ENCODE measurements at places on chromosomes 16 and 17.

- peak; percentile 59 for DNase-seq
These were observed 59.5 kb upstream of the GSE1 start for GRCh38 chr16:85553436-85554113.

DNA sequence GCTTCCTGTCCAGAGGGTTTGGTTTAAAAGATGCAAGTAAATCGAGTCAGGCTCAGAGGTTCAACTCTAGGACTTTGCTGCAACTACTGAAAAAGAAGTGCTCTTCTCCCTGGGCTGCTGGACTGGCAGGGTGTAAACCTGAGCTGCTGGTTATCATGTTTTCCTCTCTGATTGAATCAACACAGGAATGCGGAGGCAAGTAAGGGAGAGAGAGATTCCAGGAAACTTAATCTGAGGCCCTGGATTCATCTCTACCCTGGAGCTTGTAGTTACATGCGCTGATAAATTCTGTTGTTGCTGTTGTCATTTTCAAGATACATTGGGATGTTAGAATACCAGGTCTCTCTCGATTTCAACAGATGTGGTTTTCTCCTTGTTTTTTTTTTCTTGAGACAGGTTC is 8.2 kb upstream of the HS3ST3A1 start:
- no peak for DNase-seq

GRCh38 chr16:4454623-4455022 is 19.8 kb downstream of the NMRAL1 start:
- DNase-seq: no peak

DNA sequence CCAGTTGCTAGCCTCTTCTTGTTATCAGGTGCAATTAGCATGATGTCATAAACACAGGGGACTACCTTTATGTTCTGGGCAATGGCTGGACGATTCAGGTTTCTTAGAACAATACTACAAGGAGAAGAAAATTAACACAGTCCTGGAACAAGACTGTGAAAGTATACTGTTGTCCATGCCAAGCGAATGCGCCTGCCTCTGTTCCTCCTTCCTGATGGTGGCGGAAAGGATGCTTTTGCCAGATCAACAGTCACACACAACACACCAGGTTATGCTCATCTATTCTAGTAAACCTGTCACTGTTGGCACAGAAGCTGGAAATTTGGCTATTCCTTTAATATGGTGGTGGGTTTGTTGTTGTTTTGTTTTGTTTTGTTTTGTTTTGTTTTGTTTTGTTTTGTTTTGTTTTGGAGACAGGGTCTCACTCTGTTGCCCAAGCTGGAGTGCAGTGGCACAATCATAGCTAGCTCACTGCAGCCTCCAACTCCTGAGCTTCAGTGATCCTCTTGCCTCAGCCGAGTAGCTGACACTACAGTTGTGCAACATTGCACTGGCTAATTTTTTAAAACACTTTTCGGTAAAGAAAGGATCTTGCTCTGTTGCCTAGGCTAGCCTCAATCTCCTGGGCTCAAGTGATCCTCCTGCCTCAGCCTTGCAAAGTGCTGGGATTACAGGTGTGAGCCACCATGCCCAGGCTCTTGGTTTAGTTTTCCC is 3.1 kb upstream of the CD300LD start:
- no peak for DNase-seq

DNA sequence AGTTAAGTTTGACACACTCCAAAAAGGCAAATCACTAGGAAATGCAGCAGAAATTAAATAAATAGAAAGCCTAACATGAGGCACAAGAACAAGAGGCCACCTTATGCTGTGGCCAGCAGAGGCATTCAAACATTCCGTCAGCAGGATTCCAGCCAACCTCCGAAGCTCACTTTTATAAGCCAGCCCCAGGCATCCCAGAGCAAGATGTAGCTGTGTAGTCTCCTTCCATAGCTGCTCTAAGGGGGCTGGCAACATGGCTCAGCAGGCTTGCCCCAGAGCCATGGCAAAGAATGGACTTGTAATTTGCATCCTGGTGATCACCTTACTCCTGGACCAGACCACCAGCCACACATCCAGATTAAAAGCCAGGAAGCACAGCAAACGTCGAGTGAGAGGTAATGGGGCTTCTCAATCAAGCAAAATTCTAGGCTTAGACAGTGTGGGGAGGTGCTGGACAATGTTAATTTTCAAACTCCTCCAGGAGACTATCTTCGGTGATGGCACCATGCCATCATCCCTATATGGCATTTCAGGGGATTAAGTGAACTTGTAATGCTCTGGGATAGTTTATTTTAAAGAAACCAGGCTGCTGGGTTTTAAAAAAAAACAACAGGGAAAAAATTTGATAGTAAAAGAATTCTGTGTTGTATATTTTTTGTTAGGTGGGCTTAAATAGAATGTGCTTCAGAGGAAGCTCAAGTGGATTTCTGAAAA is at the start of gene CLEC3A:
Gene CLEC3A (plus strand): TSS at position 202 of the 714 bp plus-strand sequence. CDS start 79 bp downstream, at position 281.
- no peak for DNase-seq

- no peak for DNase-seq
These were observed 19.2 kb downstream of the GJD3 start for GRCh38 chr17:40345161-40345993.

- DNase-seq: no peak
These were observed 814 bp upstream of the RUNDC3A start for GRCh38 chr17:44307387-44308186.

DNA sequence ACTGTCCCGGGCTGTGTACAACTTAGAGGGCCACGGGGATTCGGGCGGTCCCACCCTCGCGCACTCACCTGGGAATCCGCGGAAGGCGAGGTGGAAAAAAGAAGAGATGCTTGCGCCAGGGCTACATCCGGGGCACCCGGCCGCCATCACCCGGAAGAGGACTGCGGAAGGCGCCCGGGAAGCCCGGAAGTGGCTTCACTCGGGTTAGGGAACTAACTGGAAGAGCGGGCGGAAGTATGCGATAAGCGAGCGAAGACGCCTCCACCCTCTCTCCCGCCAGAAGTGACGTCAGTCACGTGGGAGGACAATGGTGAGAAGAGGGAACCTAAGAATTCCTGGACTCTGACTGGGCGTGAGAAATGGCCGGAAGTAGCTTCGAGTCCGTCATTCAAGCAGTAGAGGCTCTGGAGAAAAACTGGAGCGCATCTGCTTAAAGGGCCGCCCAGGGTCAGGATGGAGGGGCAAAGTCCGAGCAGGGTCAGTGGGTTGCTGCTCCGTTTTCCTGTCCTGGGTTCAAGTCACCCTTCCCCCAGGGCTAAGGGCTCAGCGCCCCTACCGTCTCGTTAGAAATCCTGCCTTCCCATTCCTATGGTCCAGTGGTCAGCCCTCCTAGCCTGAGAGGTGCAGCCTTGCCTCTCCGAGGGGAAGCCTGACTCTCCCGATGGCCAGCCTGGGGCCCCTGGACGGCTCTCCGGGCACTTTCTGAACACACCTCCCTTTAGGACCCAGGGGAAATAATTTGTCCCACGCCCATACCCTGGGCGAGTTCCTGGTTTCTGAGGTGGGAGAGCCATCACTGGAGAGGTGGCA is at the start of gene CD2BP2:
Gene CD2BP2 (minus strand): TSS at position 165 of the 810 bp plus-strand sequence. CDS start 627 bp downstream, outside the sequence.
- DNase-seq: peak; percentile 91

DNA sequence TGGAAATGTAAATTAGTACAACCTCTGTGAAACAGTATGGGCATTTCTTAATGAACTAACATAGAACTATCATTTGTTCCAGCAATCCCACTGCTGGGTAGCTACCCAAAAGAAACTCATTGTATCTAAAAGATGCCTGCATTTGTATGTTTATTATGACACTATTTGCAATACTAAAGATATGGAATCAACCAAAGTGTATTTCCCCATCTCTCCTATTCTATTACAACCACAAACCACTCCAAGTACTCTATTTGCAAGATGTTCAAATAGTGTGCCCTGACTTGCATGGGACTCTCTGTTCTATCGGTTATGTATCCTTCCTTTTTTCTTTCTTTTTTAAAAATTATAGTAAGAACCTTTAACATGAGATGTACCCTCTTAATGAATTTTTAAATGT is 845.2 kb downstream of the CDH11 start:
- DNase-seq: no peak

DNA sequence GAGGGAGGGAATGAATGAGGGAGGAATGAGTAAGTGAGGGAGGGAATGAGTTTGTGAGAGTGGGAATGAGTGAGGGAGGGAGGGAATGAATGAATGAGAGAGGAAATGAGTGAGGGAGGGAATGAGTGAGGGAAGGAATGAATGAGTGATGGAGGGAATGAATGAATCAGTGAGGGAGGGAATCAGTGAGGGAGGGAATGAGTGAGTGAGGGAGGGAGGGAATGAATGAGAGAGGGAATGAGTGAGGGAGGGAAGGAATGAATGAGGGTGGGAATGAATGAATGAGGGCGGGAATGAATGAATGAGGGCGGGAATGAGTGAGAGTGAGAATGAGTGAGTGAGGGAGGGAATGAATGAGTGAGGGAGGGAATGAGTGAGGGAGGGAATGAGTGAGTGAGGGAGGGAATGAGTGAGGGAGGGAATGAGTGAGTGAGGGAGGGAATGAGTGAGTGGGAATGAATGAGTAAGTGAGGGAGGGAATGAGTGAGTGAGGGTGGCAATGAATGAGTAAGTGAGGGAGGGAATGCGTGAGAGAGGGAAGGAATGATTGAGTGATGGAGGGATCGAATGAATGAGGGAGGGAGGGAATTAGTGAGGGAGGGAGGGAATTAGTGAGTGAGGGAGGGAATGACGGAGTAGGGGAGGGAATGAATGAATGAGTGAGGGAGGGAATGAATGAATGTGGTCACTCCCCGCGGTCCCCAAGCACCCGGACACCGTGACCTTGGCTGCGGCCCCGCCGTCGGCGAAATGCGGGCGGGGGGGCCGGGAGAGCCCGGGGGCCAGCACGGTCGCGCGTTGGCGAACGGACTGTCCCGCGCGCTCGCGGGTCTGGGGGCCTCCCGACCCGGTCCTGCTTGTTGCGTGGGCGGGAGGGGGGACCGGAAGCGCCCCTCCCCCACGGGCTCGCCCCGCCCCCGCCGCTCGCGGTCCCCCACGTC is 1.1 kb upstream of the UBE2I start:
- DNase-seq: peak; percentile 65

GRCh38 chr16:74094514-74094913 is 202.1 kb upstream of the PSMD7 start:
- no peak for DNase-seq

DNA sequence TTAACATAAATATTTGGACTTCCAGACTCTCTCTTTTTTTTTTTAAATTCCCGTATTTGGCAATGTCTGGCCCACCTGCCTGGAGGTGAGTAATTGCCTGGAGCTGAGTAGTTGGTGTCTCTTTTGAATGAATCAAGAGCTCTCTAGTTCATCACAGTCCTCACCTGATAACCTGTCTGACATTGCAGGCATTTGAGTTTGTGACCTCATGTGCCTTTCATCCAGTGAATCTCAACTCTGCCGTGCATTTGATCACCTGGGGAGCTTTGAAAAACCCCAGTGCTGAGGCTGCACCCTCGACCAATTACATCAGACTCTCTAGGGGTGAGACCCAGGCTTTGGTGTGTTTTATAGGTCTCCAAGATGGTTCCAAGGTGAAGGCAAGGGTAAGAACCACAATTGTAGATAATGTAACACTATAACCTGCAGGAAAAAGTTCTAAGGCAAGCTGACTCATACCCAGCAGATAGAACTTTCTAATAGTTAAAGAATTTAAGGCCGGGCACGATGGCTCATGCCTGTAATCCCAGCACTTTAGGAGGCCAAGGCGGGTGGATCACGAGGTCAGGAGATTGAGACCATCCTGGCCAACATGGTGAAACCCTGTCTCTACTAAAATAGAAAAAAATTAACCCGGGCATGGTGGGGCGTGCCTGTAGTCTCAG is 24.5 kb upstream of the HS3ST2 start:
- no peak for DNase-seq

DNA sequence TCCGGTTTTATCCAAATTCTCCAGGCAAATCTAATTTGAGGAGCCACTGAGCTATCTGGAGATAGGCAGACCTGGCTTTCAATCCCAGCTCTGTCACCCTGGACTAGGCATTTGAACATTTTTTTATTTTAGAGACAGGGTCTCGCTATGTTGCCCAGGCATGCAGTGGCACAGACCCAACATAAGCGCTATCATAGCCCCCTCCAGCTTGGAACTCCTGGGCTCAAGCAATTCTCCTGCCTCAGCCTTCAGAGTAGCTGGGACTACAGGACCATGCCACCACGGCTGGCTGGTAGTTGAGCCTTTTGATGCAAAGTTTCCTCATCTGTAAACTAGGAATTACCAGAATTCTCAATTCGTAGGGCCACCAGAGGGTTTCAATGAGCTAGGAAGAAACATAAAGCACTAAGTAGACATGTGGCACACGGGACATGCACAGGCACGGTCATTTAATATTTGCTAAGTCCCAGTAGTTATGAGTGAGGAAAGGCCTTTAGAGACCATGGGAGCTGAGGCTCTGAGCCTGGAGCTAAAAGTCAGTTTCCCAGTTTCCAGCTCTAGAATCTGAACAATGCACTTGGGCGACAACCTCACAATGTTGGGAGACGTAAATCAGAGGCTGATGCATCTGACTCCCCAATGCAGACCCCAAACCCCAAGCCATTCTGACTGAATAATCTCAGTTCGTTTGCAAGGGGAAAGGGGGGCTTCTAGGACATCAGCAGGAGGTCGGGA is 1.1 kb downstream of the ELOB start:
- DNase-seq: no peak

GRCh38 chr17:17028059-17028877 is 14.0 kb upstream of the MPRIP start:
- DNase-seq: no peak

DNA sequence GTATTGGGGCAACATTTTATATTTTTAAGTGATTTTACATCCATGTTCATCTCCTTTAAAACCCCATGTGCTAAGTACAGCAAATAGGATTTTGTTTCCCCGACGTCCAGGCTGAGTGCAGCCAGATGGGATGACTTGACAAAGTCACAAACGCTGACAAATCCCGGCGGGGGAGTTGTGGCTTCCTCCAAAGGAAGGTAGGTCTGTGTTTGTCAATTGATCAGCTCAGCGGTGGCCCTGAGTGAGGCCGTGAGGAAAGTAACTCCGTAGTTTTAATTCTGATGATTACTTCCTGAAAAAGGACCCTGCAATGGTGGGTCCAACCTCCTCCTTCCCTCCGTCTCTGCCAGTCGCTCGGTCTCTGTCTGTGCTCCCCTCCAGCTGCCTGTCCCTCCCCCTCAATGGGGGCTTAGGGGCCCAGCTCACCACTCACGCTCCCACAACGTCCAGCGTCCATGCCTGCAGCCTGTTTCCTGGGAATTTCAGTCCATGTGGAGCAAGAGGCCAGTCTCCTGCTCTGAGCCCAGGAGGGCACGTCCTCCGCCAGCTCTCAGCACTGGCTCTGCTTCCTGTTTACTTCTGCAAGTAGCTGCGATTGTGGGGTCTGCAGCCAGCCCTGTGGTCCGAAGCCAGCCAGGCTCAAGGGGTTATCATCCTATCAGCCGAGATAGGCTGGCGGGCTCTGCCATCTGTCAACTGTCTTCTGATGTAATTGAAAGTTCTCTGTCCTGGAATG is 209.4 kb upstream of the FOXF1 start:
- no peak for DNase-seq
